ENCODE measurements at places on chromosomes 5 and 9.

DNA sequence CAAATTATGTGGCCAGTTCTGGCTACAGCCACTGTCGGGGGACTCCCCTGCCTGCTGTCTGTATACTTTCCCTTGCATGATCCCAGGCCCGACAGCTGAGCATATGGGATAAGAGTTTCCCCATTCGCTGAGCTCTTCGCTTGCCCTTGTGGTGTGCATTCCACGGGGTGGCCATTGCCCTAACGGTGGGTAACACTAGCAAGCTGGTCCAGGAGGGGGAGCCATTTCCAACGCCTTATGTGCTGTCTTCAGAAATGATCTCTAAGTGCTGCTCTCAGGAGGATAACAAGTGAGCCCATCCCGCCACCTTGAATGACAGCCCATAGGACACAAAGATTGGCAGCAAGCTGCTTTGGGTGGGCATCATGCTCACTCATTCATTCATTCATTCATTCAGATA lies 190.9 kb downstream of the FSTL4 start:
- no peak for DNase-seq

DNA sequence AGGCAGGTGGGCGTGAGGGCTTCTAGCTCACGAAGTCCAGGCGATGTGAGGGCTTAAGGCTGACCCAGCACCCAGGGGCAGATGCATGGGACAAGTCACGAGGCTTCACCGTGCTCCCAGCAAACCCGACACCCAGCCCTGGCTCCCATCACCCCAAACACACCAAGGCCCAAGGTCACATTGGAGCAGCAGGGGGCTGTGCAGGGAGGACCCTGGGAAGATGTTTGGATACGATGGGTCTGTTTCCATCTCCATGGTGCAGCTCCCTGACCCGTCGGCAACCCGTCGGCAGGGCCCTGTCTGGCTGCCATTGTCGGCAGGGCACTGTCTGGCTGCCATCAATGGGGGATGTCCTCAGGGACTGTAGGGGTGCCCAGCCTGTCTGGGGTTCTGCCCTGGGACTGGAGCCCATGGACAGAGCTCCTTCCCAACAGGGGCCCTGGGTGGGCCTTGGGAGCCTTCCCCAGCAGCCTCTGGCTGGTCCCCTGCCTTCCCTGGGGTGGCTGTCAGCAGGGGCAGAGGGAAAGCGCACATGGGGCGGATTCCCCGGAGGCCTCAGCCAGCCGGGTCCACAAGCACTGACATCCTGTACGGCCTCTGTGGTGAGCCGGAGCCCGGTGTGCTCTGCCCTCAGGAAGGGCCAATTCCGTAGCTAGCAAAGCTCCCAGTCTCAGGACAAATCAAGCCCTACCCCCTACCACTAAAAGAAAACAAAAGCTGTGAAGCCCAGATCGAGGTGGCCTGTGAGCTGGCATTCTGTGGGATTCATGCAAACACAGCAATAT lies 47.1 kb downstream of the NACC2 start:
- no peak for DNase-seq

- DNase-seq, result no peak
Measured at GRCh38 chr5:40616781-40617180, 62.9 kb upstream of the PTGER4 start.

DNA sequence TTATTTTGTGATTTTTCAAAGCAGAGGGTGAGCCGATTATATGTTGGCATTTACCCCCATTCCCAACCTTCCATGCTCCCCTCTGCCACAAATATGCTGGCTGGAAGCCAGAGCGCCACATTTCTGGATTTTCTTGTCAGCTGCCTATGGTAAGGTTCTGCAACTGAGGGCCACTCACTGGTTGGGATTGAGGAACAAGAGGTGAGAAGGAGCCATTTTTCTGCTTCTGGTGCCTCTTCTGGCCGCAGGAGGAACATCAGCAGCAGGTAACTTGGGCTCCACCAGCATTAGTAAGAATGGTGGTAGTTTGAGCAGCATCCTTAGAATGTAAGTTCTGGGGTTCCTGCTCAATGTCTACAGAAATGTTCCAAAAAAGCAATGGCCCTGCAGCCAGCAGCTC lies 159.5 kb upstream of the MAST4 start:
- DNase-seq, result no peak

GRCh38 chr9:79256691-79257213 lies 315.0 kb upstream of the TLE4 start:
- no peak for DNase-seq

DNA sequence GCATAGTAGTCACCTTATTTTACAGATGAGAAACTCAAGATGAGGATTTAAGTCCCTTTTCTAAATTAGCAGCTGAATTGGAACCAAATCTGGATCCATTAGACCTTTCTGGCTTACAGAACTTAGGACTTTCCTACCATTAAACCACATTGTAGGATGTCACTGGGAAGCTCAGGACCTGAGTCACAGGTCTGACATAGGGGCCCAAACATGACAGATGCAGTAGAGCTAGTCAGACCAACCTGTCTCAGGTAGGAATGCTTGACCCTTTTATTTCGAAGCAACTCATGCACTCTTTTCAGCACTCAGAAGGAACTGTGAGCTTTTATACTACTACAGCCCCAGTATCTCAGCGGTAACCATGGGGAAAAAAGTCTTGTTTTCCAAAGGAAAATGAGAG lies 2.6 kb downstream of the RAB24 start:
- DNase-seq, result no peak

GRCh38 chr5:39447059-39447458 lies 22.3 kb upstream of the DAB2 start:
- no peak for DNase-seq

GRCh38 chr5:126020770-126021169 lies 402.4 kb upstream of the GRAMD2B start:
- DNase-seq, result no peak

DNA sequence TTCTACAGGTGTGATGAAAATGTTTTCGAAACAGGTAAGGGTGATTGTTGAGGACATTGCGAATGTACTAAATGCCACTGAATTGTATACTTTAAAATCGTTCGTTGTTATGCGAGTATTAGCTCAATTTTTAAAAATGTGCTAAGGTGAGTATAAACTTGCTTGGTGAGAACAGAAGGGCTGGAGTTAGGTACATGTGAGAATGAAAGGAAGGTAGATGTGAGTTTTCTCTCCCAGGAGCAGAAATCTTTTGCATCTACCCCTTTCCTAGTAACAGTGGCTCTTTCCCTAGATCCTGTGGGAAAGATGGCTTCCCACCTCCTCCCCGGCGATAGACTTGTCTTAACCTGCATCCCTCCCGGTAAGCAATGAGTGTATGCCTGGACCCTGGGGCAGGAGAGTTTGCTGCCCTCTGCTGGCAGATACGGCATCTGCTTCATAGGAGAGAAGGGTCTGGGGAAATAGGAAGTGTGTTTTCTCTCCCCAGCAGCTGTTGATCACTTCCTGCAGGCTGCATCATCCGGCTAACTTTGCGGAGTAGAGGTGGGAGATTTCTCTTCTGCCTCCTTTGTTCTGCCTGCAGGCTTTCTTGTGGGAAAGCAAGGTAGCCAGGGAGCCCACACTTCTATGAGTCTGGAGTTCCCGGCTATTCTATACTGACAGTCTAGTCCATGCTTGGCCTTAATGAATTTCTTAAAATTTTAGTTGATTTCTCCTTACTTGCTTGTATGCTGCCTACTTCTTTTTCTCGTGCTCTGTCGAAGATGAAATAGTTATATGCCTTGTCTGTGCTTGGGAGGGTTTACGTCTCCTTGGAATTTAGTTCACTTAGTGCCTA lies 373.3 kb upstream of the SEMA6A start:
- no peak for DNase-seq

- DNase-seq, result no peak
Measured at GRCh38 chr5:39068099-39068498, 6.1 kb downstream of the RICTOR start.

DNA sequence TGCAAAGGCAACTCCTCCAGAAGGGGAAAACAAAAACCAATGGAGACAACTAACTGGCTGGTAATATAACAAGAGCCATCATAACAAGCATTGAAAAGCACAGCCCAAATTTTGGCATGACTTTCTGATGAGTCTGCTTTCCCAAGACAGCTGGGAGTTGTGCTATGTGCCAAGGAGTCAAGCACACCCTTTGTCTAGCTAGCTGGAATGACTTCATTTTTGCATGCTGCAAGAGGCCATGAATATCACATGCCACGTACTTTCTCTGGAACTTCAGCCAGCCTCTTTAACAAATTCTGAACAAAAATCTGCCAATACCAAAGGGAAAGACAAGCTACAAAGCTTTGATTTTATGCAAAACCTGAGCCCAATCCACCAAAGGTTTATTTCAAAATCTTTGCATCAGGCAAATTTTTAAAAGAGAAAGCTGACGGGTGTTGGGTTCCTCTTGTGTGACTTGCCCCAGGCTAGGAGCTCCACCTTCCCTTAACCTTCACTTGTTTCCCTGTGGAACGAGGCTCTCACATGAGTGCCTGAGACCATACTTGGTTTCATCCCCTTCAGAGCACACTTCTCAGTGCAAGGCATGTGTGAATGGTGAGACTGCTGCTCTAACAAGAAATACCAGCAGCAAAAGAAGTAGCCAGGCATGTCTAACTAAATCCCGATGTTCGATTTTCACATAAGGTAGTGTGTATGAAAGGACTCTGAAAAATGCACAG lies 47.3 kb downstream of the S1PR3 start:
- no peak for DNase-seq

- DNase-seq, result no peak
Measured at GRCh38 chr5:107466233-107466769, 204.4 kb downstream of the EFNA5 start.

GRCh38 chr5:111783537-111783936 lies 26.5 kb upstream of the NREP start:
- no peak for DNase-seq

GRCh38 chr5:68480335-68480940 lies 264.9 kb downstream of the PIK3R1 start:
- no peak for DNase-seq

- no peak for DNase-seq
Measured at GRCh38 chr5:150140830-150141229, 14.8 kb downstream of the PDGFRB start.

DNA sequence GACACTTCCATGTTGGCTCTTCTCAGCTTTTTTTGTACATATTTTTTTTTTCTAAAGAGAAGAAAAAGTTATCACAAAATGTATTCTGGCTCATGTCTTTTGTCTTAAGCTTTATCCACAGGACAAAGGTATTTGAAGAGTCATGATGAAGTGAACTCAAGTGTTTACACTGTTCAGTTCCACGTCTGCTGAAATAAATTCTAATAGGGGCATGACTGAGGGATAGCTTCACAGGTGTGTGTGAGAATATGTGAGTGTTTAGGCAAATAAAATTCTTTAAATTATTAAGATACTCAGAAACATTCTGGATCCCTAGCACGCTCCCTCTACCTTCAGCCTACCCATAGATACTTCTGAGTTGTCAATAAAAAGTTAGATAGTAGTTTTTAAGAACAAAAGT lies 59.8 kb downstream of the BAAT start:
- DNase-seq, result no peak

DNA sequence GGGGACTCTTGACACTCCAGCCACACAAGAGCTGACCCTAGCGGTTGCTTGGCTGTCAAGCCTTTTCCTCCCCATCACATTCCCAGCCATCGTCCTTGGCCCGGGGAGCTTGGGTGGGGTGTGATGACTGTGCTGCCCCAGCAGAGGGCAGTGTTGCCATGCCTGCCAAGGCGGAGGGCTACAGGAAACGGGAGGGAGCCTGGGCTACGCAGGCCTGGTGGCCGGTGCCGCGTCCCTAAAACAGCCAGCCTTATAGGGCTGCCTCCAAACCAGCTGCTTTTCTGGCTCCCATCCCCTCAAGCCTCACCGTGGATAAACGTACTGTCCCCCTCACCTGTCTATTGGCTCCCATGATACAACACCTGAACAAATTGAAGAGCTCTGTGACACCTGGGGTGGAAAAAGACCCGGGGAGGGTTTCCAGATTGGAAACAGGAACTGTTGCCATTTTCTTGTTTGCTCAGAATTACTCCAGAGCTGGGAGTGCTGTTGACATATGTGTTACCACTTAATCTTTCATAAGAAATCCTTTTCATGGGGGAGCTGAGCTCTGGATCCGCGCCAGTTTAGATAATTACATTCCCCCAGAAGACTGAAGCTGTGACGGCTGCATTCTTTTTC lies 72.8 kb upstream of the ASTN2 start:
- no peak for DNase-seq

DNA sequence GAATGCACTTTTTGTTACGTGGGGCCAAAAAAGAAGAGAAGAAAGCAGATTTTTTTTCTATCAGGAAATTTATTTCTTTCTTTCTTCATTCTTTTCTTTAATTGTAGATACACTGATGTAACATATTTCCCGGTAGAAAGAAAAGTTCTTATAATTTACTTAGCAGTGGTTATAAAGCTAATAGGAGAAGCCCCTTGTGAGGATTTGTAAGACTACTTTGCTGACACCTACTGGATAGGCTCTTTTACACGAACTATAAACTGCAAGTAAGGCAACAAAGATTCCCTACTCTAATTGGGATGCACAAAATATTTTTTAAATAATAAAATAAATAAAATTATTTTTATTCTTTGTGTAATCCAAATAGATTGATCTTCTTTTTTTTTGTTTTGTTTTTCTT lies 284.4 kb downstream of the DNAH5 start:
- DNase-seq, result no peak

DNA sequence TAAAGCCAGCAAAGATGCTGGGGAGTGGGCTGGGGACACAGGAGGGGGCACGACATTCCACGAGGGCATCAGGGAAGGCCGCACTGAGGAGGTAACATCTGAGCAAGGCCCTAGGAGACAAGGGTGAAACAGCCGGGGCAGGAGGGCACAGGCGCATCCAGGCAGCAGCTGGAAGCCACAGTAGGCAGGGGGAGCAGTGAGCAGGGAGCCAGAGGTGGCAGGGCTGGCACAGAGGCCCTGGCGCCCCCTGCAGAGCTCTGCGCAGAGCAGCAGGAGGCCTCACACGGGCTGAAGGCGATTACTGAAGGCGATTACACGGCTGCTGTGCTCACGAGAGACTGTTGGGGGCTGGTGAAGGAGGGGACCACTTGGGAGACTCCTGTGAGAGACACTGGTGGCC lies 15.4 kb downstream of the LMAN2 start:
- no peak for DNase-seq

DNA sequence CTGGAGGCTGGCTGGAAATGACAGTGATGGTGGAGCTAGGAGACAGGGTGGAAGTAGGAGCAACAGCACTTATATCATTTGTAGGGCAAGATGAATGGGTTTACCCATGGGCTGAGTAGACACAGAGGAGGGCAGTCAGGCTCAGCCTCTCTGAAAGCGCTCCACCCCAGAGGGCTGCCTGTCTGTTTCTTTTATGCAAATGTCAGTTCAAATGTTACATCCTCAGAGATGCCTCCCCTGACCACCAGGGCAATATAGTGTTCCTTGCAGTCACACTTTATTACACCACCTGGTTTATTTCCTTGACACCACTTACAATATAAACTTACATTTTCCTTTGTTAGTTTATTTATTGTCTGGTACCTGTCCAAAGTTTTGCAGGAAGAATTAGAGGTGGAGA lies 159.5 kb upstream of the IL12B start:
- no peak for DNase-seq

- DNase-seq, result no peak
Measured at GRCh38 chr5:114416254-114416653, 54.4 kb downstream of the KCNN2 start.

DNA sequence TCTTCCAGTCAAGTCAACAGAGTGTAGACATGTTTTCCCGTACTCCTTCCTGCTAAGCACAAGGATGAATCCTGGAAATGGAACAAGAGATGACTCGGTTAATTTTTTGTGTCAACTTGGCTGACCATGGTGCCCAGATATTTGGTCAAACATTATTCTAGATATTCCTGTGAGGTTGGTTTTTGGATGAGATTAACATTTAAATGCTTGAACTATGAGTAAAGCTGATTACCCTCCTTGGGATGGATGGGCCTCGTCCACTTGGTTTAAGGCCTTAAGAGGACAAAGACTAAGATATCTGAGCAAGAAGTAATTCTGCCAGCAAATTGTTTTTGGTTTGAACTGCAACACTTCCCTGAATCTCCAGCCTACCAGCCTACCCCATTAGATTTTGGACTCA lies 338.1 kb upstream of the MSX2 start:
- DNase-seq, result no peak
